NK-92 treated with Interleukin-12 subunit alpha and Interleukin-12 subunit beta, amount 100 ng/mL, for 24 hours (cell line): ENCODE measurements at places on chromosomes 4 and X.

- DNase-seq, result no peak
These were observed 789.4 kb downstream of the STPG2 start for GRCh38 chr4:97353876-97354275.

DNA sequence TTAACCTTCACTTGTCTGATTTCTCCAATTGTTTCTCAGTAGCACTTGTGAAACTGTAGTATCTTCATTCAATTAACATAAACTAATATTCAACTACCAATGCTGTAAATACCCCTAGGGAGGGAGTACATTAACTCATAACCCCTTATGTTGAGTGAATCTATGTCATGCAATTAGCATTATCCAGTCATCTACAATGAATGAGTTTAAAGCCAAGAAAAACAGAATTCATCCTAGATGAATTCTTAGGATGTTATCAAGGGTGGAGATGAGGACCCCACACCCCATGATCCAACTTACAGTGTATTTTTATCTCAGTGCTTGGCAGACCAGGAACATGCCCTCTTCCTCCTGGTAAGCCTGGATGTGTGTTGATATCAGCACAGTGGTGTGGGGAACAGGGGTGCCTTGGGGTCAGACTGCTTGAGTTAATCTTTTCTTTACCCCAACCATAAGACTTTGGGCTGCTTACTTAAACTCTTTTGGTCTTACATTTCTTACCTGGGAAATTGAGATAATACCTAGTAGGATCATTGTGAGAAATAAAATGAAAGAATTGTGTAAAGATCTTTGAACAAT lies 62.1 kb upstream of the SCOC start:
- no peak for DNase-seq

GRCh38 chr4:179472164-179472563 lies 2029.9 kb upstream of the AGA start:
- no peak for DNase-seq

- no peak for DNase-seq
These were observed 97.6 kb downstream of the FAM193A start for GRCh38 chr4:2634014-2634413.

- no peak for DNase-seq
These were observed 7.6 kb downstream of the ENPEP start for GRCh38 chr4:110483516-110483915.

GRCh38 chrX:120512627-120513026 lies 43.5 kb upstream of the LAMP2 start:
- DNase-seq, result no peak

DNA sequence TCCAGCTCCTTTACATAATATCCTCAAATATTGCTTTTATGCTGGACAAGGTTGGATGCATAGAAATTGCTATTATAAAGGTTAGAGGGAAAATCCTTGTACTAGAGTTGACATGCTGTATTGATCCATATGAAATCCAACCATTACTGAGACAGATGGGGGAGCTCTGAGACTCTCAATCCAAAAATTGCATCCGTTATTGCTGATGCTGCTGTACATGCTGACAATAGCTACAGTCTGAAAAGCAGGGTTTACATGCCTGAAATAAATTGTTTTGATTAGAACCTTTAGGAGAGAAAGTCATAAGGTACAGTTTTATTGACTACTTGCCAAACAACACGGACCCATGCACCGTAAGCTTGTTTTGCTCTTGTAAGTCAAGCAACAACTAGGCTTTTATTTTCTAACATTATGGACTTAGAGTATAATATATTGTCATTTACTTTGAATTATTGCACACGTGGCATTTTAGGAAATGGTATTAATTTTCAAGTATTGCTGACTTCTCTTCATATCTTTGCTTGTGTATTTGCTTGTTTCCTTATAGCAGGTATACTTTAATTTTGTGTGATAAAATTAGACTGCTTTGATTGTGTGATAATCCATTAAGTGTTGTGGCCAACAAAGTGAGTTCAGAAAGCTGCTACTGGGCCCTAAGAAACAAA lies 1365.2 kb downstream of the STIM2 start:
- DNase-seq, result no peak

GRCh38 chr4:172225457-172225856 lies 412.3 kb downstream of the GALNTL6 start:
- DNase-seq, result no peak
